ENCODE measurements at places on chromosomes 2 and 18.
A peak's percentile ranks its signal among the peaks of the same experiment; 100 is the strongest.

- DNase-seq: no peak
Measured at GRCh38 chr2:96556441-96557330, 20.1 kb downstream of the ARID5A start.

DNA sequence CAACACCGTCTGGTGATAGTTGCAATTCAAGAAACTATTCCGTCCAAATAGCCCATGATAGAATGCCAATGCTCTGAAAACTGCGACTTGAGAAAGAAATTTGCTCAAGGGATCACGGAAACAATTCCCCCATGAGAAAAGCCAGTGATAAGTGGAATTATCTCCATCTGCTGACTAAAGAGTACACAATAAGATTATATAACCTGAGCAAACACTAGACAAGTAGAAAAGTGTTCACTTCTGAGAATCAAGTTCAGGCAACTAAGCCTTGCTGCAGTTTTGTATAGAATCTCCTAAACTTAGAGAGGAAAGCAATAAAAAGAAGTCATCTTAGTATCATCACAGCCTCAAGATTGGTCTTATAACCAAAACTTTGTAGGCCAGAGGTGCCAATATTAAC is 336.3 kb upstream of the NRXN1 start:
- no peak for DNase-seq

DNA sequence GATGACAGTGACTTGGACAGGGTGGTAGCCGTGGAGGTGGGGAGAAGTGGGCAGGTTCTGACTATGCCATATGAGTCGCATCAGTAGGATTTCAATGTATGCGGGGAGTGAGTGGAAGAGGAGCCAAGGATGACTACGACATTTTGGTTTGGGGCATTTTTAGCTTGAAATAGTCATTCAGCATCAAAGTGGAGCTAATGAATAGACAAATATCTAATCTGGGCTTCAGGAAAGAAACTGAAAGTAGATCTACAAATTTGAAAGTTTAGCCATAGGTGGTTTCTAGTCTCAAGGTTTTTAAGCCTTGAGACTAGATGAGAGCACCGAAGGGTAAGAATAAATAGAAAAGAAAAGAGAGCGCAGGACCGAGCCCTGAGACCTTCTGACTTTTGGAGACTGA is 58.3 kb downstream of the FEZ2 start:
- no peak for DNase-seq

DNA sequence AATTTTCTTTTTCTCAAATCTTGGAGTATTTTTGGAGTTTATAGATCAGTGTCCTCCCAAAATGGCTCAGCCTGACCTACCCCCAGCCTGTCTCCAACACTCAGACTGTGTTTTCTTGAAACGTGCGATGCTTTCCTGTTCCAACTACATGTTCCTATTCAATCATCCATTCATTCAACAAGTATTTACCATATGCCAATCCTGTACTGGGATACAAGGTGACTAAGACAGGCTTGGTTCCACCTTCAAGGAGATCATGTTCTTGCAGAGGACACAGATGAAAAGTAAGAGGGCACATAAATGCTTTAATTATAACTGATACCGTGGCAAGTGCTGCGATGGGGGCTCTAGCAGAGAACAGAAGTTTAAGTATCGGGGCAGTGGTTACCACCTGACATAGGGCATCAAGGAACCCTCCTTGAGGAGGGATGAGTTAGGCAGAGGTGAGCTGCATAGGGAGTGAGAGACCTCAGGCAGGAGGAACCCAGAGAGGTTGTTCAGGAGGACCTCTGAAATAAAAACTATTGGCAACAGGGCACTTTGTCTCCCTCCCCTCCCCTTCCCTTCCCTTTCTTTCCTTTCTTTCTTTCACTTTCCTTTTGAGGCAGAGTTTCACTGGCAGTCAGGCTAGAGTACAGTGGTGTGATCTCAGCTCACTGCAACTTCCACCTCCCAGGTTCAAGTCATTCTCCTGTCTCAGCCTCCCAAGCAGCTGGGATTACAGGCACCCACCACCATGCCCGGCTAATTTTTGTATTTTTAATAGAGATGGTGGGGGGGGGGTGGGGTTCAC is 469.0 kb downstream of the EPHA4 start:
- no peak for DNase-seq

DNA sequence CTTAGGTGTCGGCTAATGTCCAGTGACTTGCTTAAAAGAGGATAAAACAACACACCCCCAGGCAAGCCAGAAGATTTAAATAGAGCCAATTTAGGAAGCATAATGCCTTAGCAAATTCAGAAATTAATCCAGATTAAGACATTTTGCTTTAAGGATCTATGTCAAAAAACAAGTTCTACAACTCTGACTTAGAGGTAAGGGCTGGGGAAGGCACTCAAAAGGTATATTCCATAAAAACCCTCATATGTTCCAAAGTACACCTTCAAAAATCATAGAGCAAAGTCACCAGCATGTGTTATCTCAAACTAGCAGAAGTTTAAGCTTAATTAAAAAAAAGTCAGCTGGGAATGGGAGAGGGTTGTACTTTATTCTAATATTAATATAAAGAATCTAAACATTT is 206.4 kb downstream of the NOL4 start:
- DNase-seq: no peak

DNA sequence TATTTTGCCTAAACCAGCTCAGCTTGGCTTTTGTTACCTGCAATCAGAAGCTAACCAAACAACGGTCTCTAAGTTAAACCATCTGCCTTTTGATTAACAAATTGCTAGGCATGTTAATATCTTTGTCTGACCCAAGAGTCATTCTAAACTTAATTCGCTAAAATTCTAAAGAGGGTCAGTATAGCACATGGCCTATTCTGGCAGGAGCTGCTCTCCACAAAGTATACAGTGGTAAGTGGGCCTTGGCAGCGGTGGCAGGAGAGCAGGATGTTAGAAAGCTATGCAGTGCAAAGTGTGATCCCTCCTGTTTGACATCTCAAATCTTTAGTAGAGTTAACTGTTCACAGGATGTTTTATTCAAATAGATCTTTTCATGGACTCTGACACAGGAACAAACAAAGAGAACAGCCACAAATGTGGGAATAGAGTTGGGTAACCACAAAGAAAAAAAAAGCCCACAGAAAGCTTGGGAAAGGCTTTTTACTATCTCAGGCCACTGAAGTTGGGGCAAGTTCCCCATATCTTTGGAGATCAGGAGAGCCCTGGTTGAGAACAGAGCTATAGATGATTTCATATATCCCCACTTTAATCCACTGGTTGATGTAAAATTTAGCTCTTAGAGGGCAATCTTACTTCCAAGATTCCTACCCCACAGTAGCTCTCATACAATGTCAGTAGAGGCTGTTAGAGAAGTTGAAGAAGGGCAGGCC is 10.6 kb downstream of the CFAP210 start:
- no peak for DNase-seq

DNA sequence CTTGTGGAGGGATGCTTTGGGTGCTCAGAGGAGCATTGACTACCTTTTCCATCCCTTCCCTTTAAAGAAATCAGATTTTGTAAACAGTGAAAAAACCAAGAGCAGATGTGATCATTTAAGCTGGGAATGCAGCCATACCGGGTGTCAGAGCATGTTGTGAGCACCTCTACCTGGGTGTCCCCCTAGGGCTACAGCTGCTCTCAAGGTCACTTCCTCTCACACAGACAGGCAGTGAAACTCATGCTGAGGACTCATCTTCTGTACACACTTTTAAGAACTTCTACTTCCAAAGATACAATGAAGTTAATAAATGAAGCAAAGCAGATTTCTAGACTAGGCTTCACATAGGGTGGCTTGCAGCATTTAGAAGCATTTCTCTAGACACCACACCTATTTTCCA is 48.4 kb upstream of the FRZB start:
- no peak for DNase-seq

GRCh38 chr2:28626891-28627421 is 124.7 kb upstream of the PPP1CB start:
- no peak for DNase-seq

DNA sequence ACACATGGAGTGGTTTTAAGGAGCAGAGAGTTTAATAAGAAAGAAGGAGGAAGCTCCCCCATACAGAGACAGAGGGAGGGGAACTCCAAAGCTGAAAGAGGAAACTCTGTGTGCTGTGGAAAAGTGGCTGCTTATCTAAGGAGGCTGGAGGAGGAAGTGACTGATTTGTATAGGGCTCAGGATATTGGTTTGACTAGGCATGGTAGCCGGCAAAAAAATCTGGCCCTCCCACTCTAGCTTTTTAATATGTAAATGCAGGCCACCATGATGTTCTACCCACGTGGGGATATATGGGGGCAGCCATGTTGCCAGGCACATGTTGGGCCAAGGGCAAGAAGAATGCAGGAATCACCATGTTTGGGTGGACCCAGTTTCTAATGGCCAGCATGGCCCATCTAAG is 64.3 kb downstream of the HNMT start:
- DNase-seq: no peak

DNA sequence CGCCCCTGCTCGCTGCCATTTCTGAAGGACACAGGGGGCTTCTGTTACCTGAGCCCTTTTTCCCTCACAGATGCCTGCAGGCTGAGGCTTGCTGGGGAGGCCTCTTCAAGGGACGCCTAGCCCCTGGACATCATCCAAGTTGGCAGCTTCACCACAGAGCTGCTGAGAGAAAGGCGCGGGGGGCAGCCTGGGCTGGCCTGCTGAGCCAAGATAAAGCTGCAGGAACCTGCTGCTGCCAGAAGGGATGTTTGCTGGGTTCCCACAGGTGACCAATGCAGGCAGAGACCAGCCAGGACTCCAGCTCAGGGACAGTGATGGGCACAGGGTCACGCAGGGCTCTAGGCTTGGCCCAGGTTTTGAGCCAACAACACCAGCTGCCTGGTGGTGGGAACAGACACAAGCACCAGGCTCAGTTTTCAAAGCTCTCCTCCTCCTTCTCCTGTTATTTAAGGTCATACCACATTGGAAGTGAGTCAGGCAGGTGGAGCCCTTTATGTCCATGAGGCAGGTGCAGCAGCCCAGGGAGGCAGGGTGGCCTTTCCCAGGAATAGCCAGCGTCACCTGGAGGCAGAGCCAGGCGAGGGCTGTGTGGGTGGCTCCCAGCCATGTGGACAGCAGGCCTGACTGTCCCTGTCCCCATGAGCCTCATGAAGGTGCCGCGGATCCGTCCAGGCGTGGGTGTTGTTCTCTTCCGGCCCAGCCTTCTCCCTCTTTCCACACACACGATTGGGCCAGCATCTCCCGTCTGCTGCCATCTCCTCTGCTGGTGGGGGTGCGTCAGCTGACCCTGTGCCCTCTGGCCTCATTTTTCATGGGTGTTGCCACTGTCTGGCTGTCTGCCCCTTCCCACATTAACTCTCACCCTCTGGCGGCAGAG is 515.5 kb upstream of the MYT1L start:
- DNase-seq: peak; percentile 96

- DNase-seq: no peak
Measured at GRCh38 chr2:202140522-202141252, 67.6 kb downstream of the KIAA2012 start.

DNA sequence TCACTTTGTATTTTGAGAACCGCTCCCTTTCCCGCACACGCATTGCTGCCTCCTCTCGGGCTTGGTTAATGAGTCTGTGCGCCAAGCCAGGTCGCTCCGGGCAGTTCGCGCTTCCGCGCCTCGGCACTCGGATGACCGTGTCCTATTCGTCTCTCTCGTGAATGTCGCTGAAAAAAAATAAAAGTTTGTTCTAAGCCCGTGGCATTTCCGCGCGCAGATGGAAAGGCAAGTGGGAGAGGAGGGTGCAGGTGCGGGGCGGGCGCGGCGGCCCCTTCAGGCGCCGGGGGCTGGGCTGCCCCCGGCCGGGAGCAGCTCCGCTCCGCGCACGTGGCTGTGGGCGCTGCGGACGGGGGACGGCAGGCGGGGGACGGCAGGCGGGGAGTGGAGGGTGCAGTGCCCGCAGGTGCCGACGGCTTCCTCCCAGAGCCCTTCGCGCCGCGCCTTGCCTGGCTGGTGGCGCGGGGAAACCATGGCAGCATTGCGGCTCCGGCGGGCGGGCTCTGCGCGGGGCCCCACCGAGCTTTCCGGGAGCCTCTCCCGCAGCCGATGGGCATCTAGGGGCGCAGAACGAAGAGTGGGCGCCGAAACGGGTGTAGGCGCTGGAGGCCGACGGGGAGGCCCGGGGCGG is 159.6 kb upstream of the SIX2 start:
- peak; percentile 29 for DNase-seq

GRCh38 chr18:48152549-48152948 is 222.1 kb upstream of the SMAD2 start:
- no peak for DNase-seq

- DNase-seq: no peak
Measured at GRCh38 chr2:181847198-181847556, 44.4 kb upstream of the ITPRID2 start.

DNA sequence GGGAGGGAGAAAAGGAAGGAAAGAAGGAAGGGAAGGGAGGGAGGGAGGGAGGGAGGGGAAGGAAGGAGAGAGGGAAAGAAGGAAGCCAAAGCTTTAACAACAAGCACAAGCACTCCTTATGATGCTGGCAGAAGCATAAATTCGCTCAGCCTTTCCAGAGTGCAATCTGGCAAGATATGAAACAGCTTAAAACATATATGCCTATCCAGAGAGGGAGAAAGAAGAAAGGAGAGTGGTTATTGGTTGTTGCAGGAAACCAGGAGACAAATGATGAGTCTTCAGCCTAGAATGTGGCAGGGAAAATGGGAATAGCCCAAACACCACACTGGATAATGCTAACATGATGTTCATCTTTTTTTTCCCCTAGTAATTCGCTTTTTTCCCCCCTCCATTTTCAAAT is 64.0 kb downstream of the STPG4 start:
- no peak for DNase-seq

DNA sequence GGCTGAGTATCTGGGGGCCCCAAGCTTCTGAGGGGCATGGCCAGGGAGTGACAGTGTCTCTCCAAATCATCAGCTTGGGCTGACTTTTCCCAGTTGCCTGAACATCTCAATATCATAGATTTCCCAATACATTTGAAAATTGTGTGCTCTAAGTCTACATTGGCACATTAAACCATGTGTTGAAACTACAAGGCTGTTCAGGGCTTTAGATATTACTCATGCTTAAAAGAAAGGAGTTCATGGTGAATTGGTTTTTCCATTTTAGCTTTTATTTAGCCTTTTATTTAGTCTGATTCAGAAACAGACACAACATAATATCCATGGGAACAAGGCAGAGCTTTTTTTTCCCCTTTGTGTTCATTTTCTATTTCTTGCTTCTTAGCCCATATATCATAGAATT is 49.9 kb upstream of the GALR1 start:
- no peak for DNase-seq

- DNase-seq: no peak
Measured at GRCh38 chr2:234869969-234870368, 81.8 kb upstream of the SH3BP4 start.

DNA sequence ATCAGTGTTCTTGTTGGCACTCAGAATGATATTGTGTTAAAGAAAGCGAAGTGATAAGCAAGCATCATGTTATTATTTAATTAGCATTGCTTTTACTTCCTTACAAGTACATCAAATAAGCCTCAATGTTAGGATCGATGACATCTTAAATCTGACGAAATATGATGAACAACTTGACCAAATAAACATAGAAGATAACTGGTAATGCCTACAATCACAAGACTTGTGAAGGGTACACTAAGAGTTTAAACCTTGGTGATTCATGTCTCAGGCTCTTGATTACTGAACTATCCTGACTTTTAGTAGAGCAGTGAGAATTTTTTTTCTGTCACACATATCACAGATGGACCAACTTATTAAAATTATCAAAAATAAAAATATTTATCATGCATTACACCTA is 500.8 kb upstream of the ZEB2 start:
- DNase-seq: no peak

Measured in NCI-H2029 (cell line).